A549 treated with AZD2906 at 1 μM for 4 hours (cell line): ENCODE measurements at places on chromosomes 13 and 19. TPM values are rescaled to one million over a fixed set of nuclear protein-coding genes. Genes with fewer than 3 reads are reported as not detected.

TMIGD2 gene
- not detected in 5 replicates for total RNA-seq

KCNN1 gene
- total RNA-seq, result 0.28 to 0.92 TPM (median 0.65 TPM) in 5 replicates

SH2D3A gene
- 15.2 to 19.9 TPM (median 19.1 TPM) in 5 replicates for total RNA-seq

FXYD1 gene
- 0.10 to 0.83 TPM (median 0.31 TPM) in 5 replicates for total RNA-seq

NOP53 gene
- total RNA-seq, result 235 to 317 TPM (median 251 TPM) in 5 replicates

SIAH3 gene
- not detected in 5 replicates for total RNA-seq

LHFPL6 gene
- total RNA-seq, result 6.6 to 8.7 TPM (median 8.0 TPM) in 5 replicates

COMMD6 gene
- total RNA-seq, result 102 to 150 TPM (median 144 TPM) in 5 replicates

CYSLTR2 gene
- total RNA-seq, result not detected in 5 replicates

CPB2 gene
- 0.08 to 0.09 TPM in 2 of 5 replicates, not detected in the others for total RNA-seq

TEX29 gene
- total RNA-seq, result 0.09 to 0.49 TPM (median 0.13 TPM) in 4 of 5 replicates, not detected in the other

EPS8L1 gene
- total RNA-seq, result 3.2 to 6.5 TPM (median 5.6 TPM) in 5 replicates

PPM1N gene
- 6.2 to 9.9 TPM (median 6.9 TPM) in 5 replicates for total RNA-seq

GAMT gene
- 26.6 to 46.5 TPM (median 44.9 TPM) in 5 replicates for total RNA-seq

OR7A17 gene
- not detected in 5 replicates for total RNA-seq

CASP14 gene
- total RNA-seq, result not detected in 5 replicates

ATF5 gene
- total RNA-seq, result 46.4 to 52.5 TPM (median 47.7 TPM) in 5 replicates

CAPN12 gene
- total RNA-seq, result 4.5 to 7.3 TPM (median 6.3 TPM) in 5 replicates

HIF3A gene
- total RNA-seq, result 0.03 to 0.13 TPM (median 0.07 TPM) in 4 of 5 replicates, not detected in the other

KLK8 gene
- total RNA-seq, result not detected in 5 replicates

SPHK2 gene
- 10.1 to 17.9 TPM (median 15.0 TPM) in 5 replicates for total RNA-seq

PET100 gene
- total RNA-seq, result 47.0 to 60.6 TPM (median 52.7 TPM) in 5 replicates

DNASE2 gene
- total RNA-seq, result 25.3 to 31.3 TPM (median 30.2 TPM) in 5 replicates

MCF2L gene
- total RNA-seq, result 0.27 to 0.63 TPM (median 0.41 TPM) in 5 replicates

ZNF486 gene
- not detected in 5 replicates for total RNA-seq

CD70 gene
- total RNA-seq, result 12.1 to 25.6 TPM (median 19.9 TPM) in 5 replicates

SIX5 gene
- 16.8 to 31.3 TPM (median 28.9 TPM) in 5 replicates for total RNA-seq

ZGLP1 gene
- 0.79 to 2.7 TPM (median 1.7 TPM) in 5 replicates for total RNA-seq

CEACAM1 gene
- total RNA-seq, result 1.7 to 2.3 TPM (median 2.0 TPM) in 5 replicates

PGLYRP2 gene
- total RNA-seq, result 0.03 TPM in 1 of 5 replicates, not detected in the others

PTPRH gene
- total RNA-seq, result 2.8 to 4.5 TPM (median 3.7 TPM) in 5 replicates

COX7A1 gene
- not detected in 5 replicates for total RNA-seq

VAV1 gene
- total RNA-seq, result 6.2 to 8.2 TPM (median 6.7 TPM) in 5 replicates

TEAD2 gene
- total RNA-seq, result 12.3 to 18.5 TPM (median 16.9 TPM) in 5 replicates

TCF3 gene
- total RNA-seq, result 51.1 to 71.0 TPM (median 65.6 TPM) in 5 replicates

DIAPH3 gene
- total RNA-seq, result 6.2 to 8.8 TPM (median 7.6 TPM) in 5 replicates

KCNC3 gene
- total RNA-seq, result 0.96 to 1.5 TPM (median 1.5 TPM) in 5 replicates

TMEM150B gene
- total RNA-seq, result not detected in 5 replicates

CACNG7 gene
- 5.7 to 8.7 TPM (median 8.1 TPM) in 5 replicates for total RNA-seq

SIGLEC5 gene
- total RNA-seq, result not detected in 5 replicates

ZNF574 gene
- 30.3 to 40.3 TPM (median 37.8 TPM) in 5 replicates for total RNA-seq

SRRM5 gene
- total RNA-seq, result 0.60 to 1.0 TPM (median 0.69 TPM) in 5 replicates

ADGRE3 gene
- total RNA-seq, result not detected in 5 replicates

OVOL3 gene
- 0.19 to 0.32 TPM (median 0.29 TPM) in 4 of 5 replicates, not detected in the other for total RNA-seq

METTL21C gene
- total RNA-seq, result not detected in 5 replicates

F2RL3 gene
- 0.06 TPM in 1 of 5 replicates, not detected in the others for total RNA-seq

PPP1R13L gene
- total RNA-seq, result 35.8 to 49.1 TPM (median 40.0 TPM) in 5 replicates

CACNG8 gene
- total RNA-seq, result 0.47 to 0.82 TPM (median 0.75 TPM) in 5 replicates

SHC2 gene
- 0.79 to 1.5 TPM (median 0.93 TPM) in 5 replicates for total RNA-seq

MYADM gene
- 231 to 314 TPM (median 278 TPM) in 5 replicates for total RNA-seq

SIGLEC12 gene
- total RNA-seq, result not detected in 5 replicates

RUBCNL gene
- 0.08 to 0.18 TPM (median 0.09 TPM) in 5 replicates for total RNA-seq

MUC16 gene
- total RNA-seq, result 0.02 to 0.03 TPM (median 0.02 TPM) in 5 replicates

GNA15 gene
- 0.05 to 0.14 TPM (median 0.07 TPM) in 5 replicates for total RNA-seq

KHSRP gene
- 190 to 207 TPM (median 197 TPM) in 5 replicates for total RNA-seq
